ENCODE measurements at places on chromosomes 3 and 15.

DNA sequence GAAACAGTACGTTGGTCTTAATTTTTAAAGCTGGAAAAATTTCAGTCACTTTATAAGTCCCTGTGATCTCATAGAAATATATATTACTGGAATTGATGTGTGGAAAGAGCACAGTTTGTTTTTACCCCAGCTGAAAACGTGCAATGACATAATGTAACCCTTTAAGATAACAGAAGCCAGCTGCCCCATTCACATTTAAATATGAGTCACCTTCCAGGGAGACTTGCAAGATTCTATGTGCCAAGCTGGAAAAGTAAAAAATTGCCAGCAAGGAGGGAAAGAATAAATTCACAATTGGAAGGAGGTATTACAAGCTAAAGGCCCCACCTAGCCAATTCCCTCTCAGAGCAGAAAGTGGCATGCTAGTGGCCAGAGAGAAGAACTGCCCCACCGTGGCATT, 50.2 kb downstream of the SAMMSON start:
- no peak for DNase-seq

DNA sequence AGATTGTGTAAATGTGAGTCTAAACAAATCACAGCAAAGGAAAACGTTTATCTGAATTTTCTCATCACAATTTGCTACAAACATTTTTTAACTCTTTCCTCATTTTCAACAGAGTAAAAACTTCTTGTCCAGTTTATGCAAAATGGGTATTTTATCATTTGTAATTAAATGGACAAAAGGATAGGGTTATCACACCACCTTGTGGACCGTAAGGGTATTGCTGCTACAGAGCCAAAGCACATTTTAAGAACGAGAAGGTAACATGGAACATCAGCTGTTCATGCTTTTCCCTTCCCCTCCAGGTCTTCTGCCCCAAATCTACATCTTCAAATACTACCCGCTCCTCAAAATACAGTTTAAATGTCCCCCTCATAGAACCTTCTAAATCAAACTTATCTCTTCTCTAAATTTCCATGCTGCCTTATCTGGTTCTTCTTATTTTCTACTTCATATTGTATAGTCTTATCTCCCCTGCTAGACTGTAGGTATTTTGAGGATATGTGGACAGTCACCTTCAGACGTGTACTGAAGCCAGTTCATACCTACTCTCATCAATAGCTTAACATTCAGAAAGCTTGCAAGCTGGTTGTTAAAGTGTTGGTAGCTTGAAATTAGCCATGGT, 12.8 kb upstream of the SETMAR start:
- DNase-seq, result peak; percentile 49

DNA sequence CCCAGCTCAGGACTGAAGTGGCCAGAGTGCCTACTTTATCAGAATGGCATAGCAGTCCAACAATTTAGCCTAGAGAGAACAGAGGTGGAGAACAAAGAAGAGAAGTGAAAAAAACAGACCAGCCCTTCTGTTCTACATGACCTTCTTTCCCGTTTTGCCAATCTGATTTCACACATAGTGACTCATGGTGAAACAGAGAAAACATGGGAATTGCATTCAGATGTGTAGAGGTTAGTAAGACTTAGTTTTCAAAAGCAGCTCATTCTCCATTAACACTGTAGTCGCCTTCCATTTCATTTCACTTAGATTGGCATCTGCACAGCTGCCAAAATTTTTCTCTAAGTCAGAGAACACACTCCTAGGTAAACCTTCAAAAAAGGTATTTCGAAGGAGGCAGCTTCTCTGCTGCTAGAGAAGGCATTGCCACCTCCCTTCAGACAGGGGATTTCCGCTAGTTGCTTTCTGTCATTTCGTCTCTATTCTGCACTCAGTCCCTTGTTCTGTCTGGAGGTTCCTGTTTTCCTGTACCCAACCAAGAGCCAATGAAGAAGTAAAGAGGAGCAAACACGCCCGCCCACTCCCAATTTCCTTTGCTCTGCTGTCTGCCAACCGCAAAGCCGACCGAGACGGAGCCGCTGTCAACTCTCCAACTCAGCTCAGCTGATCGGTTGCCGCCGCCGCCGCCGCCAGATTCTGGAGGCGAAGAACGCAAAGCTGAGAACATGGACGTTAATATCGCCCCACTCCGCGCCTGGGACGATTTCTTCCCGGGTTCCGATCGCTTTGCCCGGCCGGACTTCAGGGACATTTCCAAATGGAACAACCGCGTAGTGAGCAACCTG, at the start of gene ARL6IP5:
ARL6IP5 (plus strand) TSS at position 612 of the 842 bp plus-strand sequence; CDS start at position 723, 111 bp downstream.
- peak; percentile 78 for DNase-seq

GRCh38 chr3:10602769-10603768, 97.7 kb upstream of the ATP2B2 start:
- peak; percentile 50 for DNase-seq

DNA sequence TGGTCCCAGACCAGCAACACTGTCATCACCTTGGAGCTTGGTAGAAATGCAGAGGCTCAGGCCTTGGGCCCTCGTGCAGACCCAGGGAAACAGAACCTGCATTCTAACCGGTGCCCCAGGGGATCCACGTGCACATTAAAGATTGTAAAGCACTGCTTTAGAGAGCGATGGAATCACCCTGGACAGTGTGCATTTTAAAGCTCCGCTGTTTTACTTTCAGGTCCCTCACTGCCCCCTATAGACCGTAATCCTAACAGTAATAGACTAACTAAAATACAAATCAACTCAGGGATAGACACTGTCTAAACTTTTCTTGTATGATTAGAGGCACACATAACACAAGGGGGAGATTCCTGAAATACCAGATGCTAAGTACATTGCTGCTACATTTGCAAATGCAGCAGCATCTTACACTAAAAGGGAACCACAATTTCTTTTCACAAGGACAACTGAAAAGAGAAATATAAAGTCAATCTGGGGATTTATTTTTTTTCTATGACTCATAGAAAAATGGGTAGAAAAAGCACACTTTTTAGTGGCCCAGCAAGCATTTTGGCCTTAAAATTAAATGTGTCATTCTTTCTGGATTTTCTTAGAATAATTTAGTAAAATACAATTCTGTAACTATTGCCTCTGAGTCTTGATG, 10.5 kb upstream of the SH3GL3 start:
- DNase-seq, result no peak

DNA sequence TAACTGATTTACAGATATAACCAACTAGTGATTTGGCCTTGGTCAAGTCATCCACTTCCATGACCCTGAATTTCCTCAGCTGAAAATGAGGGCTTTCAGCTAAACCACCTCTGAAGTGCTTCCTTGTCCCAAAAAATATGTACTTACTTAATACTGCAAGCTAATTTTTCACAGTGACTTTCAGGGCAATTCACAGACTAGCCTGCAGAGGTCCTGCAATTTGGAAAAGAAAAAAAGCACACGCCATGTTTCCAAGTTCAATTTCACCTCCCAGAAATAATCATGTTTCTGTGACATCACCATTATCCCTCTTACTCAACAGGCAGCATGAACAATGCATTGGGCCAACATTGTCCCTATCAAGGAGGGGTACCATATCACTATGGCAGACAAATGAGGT, 218.2 kb downstream of the SHOX2 start:
- DNase-seq, result no peak

DNA sequence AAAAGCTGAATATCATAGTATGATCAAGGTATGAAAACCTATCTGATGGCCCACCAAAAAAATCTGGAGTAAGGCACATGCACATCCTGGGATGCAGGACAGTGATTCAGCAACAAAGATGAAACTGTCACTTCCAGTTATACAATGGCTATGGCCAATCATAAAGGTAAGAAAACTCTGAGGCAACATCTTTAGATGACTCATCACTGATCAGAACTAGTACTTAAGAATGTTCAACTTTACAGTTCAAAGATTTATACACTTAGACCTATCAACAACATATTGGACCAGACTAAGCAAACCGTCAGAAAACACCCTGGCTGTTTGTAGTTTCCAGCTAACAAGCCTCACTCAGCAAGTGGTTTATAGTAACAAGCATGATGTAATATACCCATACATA, 21.3 kb upstream of the PLCH1 start:
- DNase-seq, result no peak
